ENCODE measurements at places on chromosomes 7 and 10. TPM values are rescaled to one million over a fixed set of nuclear protein-coding genes. Genes with fewer than 3 reads are reported as not detected.
A peak's percentile ranks its signal among the peaks of the same experiment; 100 is the strongest.

DNA sequence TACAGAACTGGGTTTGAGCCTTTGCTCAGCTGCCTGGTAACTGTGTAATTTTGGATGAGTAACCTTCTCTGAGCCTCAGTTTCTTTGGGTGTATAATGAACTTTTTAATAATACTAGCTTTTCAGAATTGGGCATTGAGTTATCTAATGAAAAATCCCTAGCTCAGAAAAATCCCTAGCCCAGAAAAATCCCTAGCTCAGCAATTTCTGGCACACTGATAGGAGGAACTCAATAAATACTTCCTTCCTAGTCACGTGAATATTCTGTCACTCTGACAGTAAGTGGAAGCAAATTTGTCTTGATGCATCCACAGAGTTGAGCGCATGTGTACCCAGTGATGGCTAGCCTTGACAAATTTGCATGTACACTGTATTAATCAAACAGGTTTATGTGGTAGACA, 817.6 kb downstream of the XPNPEP1 start:
- H3K36me3 ChIP-seq = no peaks in the 10 kb centered on the region
- no peak for DNase-seq
- no peaks in the 10 kb centered on the region for H3K4me1 ChIP-seq
- H3K27ac ChIP-seq = no peak overlapping the region

GRCh38 chr10:44395396-44395795, 10.5 kb upstream of the CXCL12 start:
- H3K27me3 ChIP-seq = no peaks in the 10 kb centered on the region
- no peak overlapping the region for H3K27ac ChIP-seq
- no peaks in the 10 kb centered on the region for H3K36me3 ChIP-seq
- no peak for DNase-seq
- H3K4me1 ChIP-seq = no peaks in the 10 kb centered on the region

C10orf120 gene
- not detected for polyA plus RNA-seq

DNA sequence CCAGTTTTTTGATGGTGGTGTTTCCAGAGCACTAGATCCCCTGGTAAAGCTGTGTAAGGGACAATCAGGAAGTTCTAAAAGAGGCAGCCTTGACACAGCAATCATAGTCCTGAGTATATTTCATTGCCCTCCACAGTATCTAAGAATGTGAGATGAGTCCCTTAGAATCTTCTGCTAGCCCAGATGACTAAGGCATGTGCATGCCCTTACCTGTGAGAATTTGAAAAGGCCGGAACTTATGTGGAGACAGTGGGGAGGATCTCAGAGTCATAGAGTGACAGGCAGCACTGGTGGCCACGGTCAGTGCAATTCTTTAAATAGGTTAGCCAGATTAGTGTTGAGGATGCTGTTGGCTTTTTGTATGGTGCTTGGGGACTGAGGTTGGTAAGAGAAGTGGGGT, 361.4 kb upstream of the VSTM2A start:
- H3K27ac ChIP-seq = no peak overlapping the region
- H3K4me3 ChIP-seq = no peak overlapping the region
- H3K36me3 ChIP-seq = no peaks in the 10 kb centered on the region
- H3K4me1 ChIP-seq = no peaks in the 10 kb centered on the region
- DNase-seq = no peak
- H3K27me3 ChIP-seq = no peaks in the 10 kb centered on the region

ZNF467 gene
- 2.1 TPM for polyA plus RNA-seq

DNA sequence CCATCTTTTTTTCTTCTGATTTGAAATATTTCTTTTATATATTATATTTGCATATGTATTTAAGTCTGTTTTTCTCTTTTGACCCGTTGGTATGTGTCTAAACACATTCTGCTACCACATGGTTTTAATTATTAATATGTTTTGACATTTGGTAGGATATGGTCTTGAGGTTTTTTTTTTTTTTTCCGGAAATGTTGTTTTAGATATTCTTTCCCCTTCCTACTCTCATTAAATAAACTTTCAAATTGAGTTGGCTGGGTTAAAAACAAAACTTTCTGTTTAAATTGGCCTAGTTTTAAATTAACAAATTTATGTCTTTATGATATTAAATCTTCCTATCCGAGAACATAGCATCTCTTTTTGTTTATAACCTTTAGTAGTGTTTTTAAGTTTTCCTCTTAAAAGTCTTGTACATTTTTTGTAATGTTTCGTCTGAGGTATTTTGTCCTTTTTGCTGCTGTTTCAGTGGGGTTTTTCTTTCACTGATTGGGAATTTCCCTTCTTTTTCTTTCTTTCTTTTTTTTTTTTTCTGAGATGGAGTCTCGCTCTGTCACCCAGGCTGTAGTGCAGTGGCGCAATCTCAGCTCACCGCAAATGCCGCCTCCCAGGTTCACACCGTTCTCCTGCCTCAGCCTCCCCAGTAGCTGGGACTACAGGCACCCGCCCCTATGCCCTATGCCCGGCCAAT, 25.4 kb downstream of the STAM start:
- H3K27ac ChIP-seq = no peak overlapping the region
- no peak for DNase-seq
- H3K36me3 ChIP-seq = no peaks in the 10 kb centered on the region

DNA sequence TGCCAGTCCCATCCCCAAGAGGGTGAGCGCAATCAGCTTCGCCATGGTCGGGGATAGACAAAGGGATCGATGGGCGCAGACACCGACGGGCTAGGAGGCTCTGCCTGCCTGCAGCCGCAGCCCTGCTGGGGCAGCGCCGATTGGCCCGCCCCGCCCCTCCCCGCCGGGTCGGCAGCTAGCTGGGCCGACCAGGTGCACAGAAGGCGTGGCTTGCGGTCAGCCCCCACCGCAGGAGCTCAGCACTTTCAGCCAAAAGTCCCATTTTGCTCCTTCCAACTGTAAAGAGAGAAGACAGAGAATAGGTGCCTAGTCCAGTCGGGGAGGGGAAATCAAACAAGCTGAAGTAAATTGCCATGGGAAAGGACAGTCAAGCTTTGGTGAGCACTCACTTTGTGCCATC, at the start of gene PON1:
PON1 (minus strand) TSS at position 102 of the 400 bp plus-strand sequence; CDS start at position 45, 57 bp downstream.
- no peaks in the 10 kb centered on the region for H3K36me3 ChIP-seq
- H3K4me1 ChIP-seq = no peaks in the 10 kb centered on the region
- no peaks in the 10 kb centered on the region for H3K27me3 ChIP-seq
- DNase-seq = no peak
- H3K4me3 ChIP-seq = no peak within 1 kb of the TSS

- H3K36me3 ChIP-seq = no peaks in the 10 kb centered on the region
- DNase-seq = peak; percentile 11
- H3K27me3 ChIP-seq = peaks cover 4% of the 10 kb centered on the region
- H3K27ac ChIP-seq = no peak overlapping the region
- no peaks in the 10 kb centered on the region for H3K4me1 ChIP-seq
Observed at GRCh38 chr10:49615721-49616120, 1.9 kb downstream of the CHAT start.

DNA sequence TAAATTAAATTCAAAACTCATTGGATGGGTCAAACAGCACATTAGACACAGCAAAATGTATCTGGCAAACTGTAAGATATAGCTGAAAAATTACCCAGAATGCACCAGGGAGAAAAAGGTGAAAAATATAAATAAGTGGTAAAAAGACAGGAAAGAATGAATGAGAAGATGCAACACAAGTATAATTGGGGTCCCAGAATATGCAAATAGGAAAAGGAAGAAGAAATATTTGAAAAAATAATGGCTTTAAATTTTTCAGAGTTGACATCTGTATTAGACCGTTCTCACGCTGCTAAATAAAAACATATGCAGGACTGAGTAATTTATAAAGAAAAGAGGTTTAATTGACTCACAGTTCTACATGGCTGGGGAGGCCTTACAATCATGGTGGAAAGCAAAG, 167.7 kb upstream of the PLXNA4 start:
- no peaks in the 10 kb centered on the region for H3K27me3 ChIP-seq
- H3K36me3 ChIP-seq = no peaks in the 10 kb centered on the region
- no peak overlapping the region for H3K4me3 ChIP-seq
- no peak for DNase-seq
- H3K4me1 ChIP-seq = no peaks in the 10 kb centered on the region

- peaks cover 3% of the 10 kb centered on the region for H3K4me1 ChIP-seq
- H3K36me3 ChIP-seq = peaks cover 6% of the 10 kb centered on the region
- no peak overlapping the region for H3K27ac ChIP-seq
- H3K27me3 ChIP-seq = no peaks in the 10 kb centered on the region
- no peak for DNase-seq
Observed at GRCh38 chr10:125827133-125827532, 3.8 kb downstream of the BCCIP start.

DNA sequence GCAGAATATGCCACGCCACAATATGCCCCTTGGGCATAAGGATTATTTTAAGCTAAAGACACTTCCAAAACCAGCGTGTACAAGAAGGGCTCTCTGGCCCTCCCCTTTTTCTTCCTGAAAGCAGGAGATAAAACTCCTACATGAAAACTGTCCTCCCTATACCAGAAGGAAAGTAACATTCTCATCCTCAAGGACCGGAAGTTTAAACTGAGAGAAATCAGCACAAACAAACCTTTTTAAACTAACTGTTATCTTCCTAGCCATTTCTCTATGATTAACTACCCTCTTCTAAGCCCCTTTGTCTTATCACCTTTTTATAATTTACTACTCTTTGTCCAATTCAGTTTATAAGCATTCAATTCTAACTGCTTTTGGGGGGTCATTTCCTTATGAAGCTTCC, 16.4 kb upstream of the RAPGEF5 start:
- no peak overlapping the region for H3K27ac ChIP-seq
- H3K36me3 ChIP-seq = no peaks in the 10 kb centered on the region
- no peaks in the 10 kb centered on the region for H3K4me1 ChIP-seq

DNA sequence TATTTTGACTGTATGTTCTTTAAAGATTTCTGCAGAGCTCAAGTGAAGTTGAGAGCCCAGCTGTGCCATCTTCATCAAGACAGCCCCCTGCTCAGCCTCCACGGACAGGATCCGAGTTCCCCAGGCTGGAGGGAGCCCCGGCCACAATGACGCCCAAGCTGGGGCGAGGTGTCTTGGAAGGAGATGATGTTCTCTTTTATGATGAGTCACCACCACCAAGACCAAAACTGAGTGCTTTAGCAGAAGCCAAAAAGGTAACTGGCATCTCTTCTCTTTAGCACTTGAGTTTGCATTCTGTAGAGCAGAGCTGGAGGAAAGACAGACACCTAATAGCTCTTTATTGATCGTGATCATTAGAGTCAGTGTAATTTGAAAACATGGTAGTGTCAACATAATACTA, 33.7 kb downstream of the MCM10 start:
- DNase-seq = no peak
- H3K27me3 ChIP-seq = no peaks in the 10 kb centered on the region
- no peak overlapping the region for H3K27ac ChIP-seq
- H3K4me1 ChIP-seq = no peaks in the 10 kb centered on the region
- no peaks in the 10 kb centered on the region for H3K36me3 ChIP-seq

STOX1 gene
- not detected for polyA plus RNA-seq

CPXM2 gene
- polyA plus RNA-seq = 43.8 TPM

DNA sequence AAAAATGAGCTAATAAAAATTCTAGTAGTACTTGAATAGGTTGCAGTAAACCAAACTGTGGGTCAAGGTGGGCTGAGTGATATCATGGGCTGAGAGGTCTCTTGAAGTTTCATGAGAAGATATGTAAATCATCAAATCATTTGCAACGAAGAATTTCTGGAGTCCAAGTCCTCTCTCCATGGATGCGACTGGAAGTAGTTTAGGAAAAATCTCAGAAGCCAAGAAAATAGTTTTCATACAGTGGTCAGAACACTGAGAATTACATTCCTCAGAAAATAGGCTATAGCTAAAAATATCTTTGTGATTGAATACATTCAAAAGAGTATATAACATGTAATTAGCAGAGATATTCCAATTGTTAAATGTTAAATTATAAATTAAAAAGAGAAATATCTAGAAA, 3.6 kb upstream of the IFIT1 start:
- no peak for DNase-seq
- H3K36me3 ChIP-seq = no peaks in the 10 kb centered on the region
- no peaks in the 10 kb centered on the region for H3K27me3 ChIP-seq
- H3K27ac ChIP-seq = no peak overlapping the region
- no peak overlapping the region for H3K4me3 ChIP-seq

GPR26 gene
- polyA plus RNA-seq = not detected

DNA sequence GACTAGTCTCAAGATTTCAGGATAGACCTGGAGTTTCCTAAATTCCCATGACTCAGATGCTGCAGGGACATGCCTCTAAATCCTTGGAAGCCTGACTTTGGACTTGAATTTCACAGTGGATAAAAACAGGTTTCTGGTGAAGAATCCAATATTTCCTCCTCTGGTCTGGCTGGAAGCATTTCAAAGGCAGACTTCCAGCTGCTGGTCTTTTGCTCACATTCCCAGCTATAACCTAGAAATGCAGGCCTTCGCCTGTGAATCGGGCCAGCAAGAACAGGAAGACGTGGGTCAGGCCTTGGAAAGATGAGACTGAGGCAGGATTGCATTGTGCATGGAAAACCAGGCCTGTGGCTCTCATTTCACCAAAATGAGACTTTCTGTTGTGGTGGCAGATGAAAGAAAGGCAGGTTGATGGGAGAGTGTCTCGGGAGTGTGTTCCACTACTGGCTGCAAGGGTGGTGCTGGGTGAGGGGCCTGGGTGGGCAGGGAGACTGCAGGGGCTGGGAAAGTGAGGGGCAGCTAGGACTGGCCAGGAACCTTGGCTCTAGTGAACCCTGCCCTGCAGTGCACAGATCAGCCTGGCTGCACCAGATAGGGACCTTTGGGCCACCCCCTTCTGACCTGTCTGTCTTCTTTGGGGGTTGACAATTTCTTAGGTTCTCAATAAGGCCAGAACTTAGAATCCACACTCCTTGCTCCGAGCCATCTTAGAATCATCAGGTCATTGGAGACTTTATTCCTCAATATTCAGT, 488.8 kb upstream of the MKI67 start:
- no peak overlapping the region for H3K4me3 ChIP-seq
- no peak overlapping the region for H3K27ac ChIP-seq
- no peaks in the 10 kb centered on the region for H3K27me3 ChIP-seq
- no peak for DNase-seq
- no peaks in the 10 kb centered on the region for H3K4me1 ChIP-seq
